OCI-LY7 (cell line): ENCODE measurements at places on chromosomes 5 and 9.
A peak's percentile ranks its signal among the peaks of the same experiment; 100 is the strongest.

GRCh38 chr9:120267929-120268328, 312.0 kb downstream of the CDK5RAP2 start:
- DNase-seq = no peak

- DNase-seq = no peak
Observed at GRCh38 chr9:16236311-16236710, 634.2 kb downstream of the BNC2 start.

GRCh38 chr5:1129711-1130055, 17.8 kb upstream of the SLC12A7 start:
- DNase-seq = no peak

DNA sequence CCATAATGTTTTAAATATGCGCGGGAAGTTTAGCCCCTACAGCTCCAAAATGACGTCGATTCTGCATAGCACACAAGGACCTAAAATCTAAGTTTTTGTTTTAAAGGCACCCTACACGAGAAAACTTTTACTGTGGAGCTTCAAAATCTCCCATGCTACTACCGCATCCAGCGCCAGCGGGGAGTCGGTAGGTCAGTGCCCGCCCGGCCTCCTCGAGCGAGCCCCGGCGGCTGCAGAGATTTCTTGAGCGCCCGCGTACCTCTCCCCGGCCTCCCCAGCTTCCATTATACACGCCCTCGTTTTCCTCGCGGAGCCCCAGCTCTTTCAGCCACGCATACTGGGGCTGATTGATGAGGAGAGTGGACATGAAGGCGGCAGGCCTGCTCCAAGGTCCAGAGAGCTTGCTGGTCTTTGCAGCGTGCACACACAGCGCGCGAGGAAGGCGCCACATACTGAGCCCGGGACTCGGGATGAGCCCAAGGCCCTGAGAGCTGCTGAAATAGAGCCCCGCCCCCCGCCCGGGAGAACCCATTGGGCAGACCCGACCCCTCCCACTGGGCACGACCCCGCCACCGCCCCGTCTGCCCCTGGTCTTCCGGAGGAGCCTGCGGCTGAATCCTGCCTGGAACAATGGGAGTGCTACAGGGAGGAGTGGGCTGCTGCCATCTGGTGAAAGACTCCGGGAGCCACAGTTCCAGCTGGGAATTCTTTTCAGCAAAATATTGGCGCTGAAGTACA, at the start of gene ALDH7A1:
ALDH7A1 (minus strand) TSS at position 472 of the 738 bp plus-strand sequence; CDS start at position 451, 21 bp downstream.
- DNase-seq = no peak

DNA sequence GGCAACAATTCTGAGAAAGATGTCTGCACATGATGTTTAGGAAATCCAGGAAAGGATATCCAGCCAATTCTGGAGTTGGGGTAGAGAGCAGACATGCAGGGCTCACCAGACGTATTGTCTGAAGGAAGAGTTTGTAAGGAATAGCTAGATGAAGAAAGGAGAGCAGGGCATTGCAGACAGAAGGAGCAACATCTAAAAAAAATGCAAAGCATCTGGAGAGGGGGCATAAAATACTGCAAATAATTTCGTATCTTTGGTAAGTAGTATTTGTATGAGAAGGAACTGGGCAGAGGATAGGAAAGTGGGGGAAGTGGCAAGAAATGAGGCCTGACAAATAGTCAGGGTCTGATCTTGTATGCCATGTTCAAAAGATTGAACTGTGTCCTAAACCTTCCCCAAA, 74.8 kb downstream of the MACIR start:
- no peak for DNase-seq

DNA sequence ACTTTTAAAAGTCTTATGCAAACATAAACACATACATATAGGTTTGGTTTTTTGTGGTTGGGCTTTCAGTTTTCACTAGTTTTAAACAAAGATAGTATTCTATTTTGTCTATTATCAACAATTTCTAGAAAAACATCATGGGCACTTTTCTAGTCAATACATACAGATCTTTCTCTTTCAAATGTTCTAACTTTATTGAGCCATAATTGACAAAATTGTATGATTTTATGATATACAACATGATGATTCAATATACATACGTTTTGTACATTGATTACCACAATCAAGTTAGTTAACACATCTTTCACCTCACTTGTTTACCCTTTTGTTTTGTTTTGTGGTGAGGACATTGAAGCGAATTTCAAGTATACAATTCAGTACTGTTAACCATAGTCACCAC, 265.9 kb downstream of the MCTP1 start:
- DNase-seq = no peak

DNA sequence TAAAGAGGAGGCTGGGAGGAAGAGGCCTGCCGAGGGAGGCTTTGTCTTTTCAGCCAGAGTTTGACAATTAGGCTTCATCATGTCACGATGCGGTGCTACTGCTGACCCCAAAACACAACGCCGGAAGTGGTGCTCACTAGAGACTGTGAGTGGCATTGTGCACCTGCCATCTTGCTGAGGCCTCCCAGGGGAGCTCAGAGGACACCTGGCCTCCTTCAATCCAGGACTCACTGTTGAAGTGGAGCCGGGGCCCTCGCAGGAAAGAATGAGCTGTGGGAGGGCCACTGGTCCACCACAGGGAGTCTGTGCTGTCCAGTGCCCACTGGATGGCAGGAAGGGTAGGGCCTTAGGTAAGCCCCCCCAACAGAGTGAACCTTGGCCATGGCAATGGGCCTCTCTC, 12.7 kb upstream of the SLC25A48 start:
- peak; percentile 48 for DNase-seq

DNA sequence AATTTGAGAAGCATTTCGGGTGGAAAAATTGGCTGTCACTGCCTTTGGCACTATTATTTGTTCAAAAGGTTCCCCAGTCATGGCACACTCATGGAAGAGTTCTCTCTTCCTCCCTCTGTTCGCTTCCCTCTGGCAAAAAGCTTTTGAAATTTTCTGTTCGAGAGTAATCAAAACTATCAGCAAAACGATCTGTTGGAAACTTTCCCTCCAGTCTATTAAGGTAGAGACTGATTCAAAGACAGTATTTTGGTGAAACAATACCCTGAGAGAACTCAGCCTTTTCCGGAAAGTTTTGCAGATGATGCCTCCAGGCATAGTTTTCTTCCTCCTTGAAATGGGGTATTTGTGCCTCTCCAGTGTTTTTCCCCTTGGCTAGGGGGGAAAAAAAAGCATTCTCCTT, 3.6 kb upstream of the LPAR1 start:
- no peak for DNase-seq

GRCh38 chr9:23496489-23497136, 329.4 kb downstream of the ELAVL2 start:
- DNase-seq = no peak

DNA sequence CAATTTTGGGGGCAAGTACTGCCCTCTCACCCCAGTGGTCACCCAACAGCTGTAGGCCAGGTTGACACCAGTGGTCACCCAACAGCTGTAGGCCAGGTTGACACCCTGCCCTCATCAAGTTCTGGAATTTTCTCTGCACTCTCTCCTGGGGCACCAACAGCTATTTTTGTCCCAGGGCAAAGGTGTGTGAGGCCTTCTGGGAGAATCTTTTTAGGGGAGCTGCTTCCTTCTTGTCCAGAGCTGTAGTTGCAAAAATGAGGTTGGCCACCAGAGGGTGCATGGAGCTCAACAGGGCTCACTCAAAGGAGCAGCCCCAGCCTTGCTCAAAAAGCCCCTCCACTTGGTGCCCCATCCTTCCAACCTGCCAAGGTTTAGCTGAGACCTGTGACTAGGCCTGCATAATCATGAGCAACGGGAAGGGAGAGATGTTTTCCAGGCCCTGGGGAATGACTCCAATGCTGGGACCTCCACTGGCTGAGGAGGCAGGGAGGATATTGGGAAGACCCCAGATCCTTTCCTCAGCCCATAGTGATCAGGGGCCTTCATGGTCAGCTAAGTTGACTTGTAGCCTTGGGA, 10.6 kb upstream of the P4HA2 start:
- DNase-seq = peak; percentile 82

DNA sequence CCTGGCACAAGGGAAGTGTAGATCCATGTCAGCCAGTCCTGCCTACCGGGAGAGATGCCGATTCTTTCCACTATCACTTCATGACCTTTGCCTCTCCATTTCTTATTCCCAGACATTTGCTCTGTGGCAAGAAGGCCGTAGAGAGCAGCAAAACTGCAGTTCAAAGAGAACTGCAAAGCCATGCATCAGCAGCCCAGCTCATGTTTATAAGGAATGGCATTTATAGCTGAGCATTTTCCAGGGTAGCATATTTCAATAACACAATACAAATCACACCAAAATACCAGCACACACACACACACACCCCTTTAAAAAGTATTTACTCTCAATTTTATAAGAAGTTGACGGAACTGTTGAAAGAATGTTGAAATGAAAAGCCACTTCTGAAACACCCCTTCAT, 126.7 kb upstream of the EGFLAM start:
- DNase-seq = no peak

- no peak for DNase-seq
Observed at GRCh38 chr9:96061293-96061987, 185.9 kb downstream of the ERCC6L2 start.

GRCh38 chr5:172868924-172869591, 35.0 kb downstream of the ERGIC1 start:
- DNase-seq = no peak

GRCh38 chr9:74132986-74133385, 364.1 kb upstream of the RORB start:
- no peak for DNase-seq

DNA sequence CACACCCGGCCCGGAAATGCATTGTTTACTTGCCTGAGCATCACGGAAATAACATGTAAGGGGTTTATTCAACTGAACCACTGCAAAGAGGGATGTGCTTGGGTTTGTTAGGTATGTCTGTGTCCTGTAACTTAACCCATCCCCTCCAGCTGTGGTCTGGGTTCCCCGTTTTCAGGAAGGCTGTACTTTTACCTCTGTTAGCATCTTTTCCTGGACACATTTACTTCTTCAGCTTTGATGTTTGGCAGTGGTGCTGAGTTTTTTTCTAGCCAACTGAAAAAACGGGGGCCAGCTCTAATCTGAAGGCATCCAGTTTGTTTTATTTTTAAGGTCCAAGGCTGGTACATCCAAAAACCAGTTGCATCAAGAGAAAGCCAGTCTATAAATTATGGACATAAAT, 561.8 kb downstream of the BNC2 start:
- no peak for DNase-seq

DNA sequence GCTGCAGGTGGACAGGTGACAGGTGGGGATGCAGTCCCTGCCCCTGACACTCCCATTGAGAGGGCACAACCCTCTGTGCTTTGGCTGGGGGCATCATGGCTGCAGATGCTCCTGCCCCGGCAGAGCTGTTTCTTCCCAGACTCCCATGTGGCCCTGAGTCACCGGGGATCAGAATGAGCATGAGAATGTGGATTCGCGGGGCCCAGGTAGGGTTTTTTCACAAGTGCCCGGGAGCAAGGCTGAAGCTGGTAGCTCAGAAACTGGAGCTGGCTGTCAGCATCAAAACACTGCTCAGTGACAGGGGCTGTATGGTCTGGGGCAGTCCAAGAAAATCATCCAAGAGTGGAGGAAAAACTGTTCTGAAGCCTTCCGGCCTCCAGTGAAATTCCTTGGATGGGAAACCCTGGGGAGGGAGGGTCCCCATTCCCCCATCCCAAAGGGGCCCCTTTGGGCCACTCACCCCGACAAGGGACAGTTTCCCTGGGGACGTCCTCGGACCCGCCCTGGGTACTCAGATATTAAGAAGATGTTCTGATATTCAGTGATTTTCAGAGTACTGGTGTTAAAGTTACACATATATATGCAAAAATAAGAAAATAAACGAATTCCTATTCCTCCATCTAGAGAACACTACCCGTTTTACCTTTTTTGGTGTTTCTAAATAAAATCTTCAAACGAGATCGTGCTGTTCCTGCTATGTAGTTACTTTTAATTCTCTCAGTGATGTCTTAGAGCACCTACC, 120.1 kb upstream of the LPCAT1 start:
- no peak for DNase-seq

GRCh38 chr5:44881266-44881665, 72.5 kb downstream of the MRPS30 start:
- no peak for DNase-seq

DNA sequence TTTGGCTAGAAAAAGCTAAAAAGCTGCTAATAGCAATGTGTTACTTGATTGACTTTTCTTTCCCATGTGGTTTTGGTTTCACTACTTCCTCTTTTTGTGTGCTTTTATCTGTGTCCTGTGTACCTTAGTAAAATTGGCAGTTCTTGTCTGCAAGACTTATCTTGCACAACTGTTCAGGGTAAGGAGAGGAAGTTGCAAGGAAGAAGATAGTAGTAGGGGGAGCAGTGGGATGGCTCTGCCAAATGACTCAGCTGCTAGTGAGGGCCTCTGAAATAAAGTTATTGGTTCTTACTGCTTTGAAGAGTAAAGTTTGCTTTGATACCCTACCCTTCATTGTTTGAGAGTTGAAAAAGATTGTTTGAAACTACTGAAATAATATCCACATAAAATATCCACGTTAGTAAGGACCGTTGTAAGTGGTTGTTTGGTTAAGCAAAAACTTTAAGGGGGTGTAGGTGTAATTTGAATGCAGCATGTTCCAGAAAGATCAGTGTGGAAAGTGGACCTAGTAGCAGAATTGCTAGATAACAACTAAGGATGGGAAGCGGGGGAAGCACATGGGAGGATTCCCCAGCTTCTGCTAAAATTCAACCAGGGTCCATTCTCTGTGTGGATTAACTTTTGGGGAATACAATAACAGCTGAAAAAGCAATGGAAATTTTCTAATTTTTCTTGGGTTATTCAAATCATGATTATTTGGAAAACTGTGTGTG, 123.5 kb downstream of the SCAMP1 start:
- peak; percentile 91 for DNase-seq

DNA sequence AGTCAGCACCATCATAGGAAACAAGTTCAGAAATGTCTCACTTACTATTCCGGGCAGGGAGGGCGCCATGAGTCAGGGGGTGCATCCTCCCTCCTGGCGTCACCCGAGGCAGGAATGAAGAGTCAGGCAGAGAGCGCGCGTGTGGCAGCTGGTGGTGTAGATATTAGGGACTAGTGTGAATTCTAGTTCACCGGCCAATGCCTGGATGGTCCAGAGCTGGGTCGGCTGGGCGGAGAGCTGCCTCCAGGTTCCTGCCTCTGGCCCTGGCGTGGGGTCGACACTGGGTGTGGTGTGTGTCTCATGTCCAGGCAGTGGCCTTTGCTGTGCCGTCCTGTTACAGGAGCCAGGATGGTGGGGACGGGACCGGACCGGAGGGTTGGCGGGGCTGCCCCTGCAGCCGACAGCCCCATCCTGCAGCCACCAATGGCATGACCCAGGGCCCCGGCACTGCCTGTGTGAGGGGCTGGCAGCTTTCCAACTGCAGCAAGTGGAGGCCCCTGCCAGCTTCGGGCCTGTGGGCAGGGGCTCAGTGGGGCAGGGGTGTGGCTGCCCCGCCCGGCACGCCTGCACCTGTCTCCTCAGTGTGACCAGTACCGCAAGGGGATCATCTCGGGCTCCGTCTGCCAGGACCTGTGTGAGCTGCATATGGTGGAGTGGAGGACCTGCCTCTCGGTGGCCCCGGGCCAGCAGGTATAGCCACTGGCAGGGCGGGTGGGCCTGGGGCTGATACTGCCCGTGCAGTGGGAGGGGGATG, 9.1 kb downstream of the DIPK1B start:
- DNase-seq = no peak
